Myometrial cell (primary cell): ENCODE measurements at places on chromosomes 2 and 18. TPM values are rescaled to one million over a fixed set of nuclear protein-coding genes. Genes with fewer than 3 reads are reported as not detected.

Gene PTPRN
- total RNA-seq, result 1.2 and 1.7 TPM in 2 replicates

Gene SOX11
- total RNA-seq, result 0.18 and 0.29 TPM in 2 replicates

Gene POTEI
- not detected in 2 replicates for total RNA-seq

Gene LYG2
- total RNA-seq, result not detected in 2 replicates

Gene CD8B
- total RNA-seq, result not detected in 2 replicates

Gene SOWAHC
- 6.1 and 7.1 TPM in 2 replicates for total RNA-seq

Gene UCN
- total RNA-seq, result not detected in 2 replicates

Gene FHOD3
- total RNA-seq, result under 0.01 and 0.29 TPM in 2 replicates

Gene DYSF
- 0.58 TPM in 1 of 2 replicates, not detected in the other for total RNA-seq

Gene SMYD1
- total RNA-seq, result not detected in 2 replicates

Gene FKBP1B
- 8.4 and 11.5 TPM in 2 replicates for total RNA-seq

Gene COBLL1
- 1.4 and 4.1 TPM in 2 replicates for total RNA-seq

Gene RGPD4
- total RNA-seq, result not detected in 2 replicates

Gene KDSR
- 20.8 and 39.5 TPM in 2 replicates for total RNA-seq

Gene IL1R1
- total RNA-seq, result 40.1 and 44.3 TPM in 2 replicates

Gene TMEM247
- total RNA-seq, result not detected in 2 replicates

Gene GCC2
- 5.8 and 12.4 TPM in 2 replicates for total RNA-seq

Gene CNDP1
- total RNA-seq, result not detected in 2 replicates

Gene SERPINB3
- total RNA-seq, result not detected in 2 replicates

Gene GTF2A1L
- 1.4 TPM in 1 of 2 replicates, not detected in the other for total RNA-seq

Gene VAPA
- total RNA-seq, result 122 and 233 TPM in 2 replicates

Gene MOGAT1
- not detected in 2 replicates for total RNA-seq

Gene RAB6C
- not detected in 2 replicates for total RNA-seq

Gene DLGAP1
- total RNA-seq, result under 0.01 TPM in 1 of 2 replicates, not detected in the other

Gene CFC1
- not detected in 2 replicates for total RNA-seq

Gene EHD3
- 19.9 and 23.6 TPM in 2 replicates for total RNA-seq

Gene MBD5
- total RNA-seq, result 13.6 and 17.6 TPM in 2 replicates

Gene ACVR1
- total RNA-seq, result 16.3 and 17.9 TPM in 2 replicates

Gene ANKRD30B
- not detected in 2 replicates for total RNA-seq

Gene MAP3K19
- total RNA-seq, result not detected in 2 replicates

Gene LRRTM4
- total RNA-seq, result not detected in 2 replicates

Gene CHST10
- 11.5 and 13.3 TPM in 2 replicates for total RNA-seq

Gene STPG4
- total RNA-seq, result 1.2 TPM in 1 of 2 replicates, not detected in the other

Gene TTC27
- total RNA-seq, result 19.9 and 25.0 TPM in 2 replicates

Gene NPPC
- total RNA-seq, result 0.58 TPM in 1 of 2 replicates, not detected in the other

Gene PLEKHH2
- total RNA-seq, result 3.7 and 4.8 TPM in 2 replicates

Gene KIAA2012
- total RNA-seq, result not detected in 2 replicates

Gene MC5R
- total RNA-seq, result not detected in 2 replicates

Gene SNED1
- 11.0 and 13.5 TPM in 2 replicates for total RNA-seq

Gene TGFA
- total RNA-seq, result not detected in 2 replicates

Gene DBI
- total RNA-seq, result 245 and 246 TPM in 2 replicates

Gene MYCN
- total RNA-seq, result 1.2 TPM in 1 of 2 replicates, not detected in the other

Gene KLHL30
- total RNA-seq, result not detected in 2 replicates

Gene GALNT13
- total RNA-seq, result 0.18 and 1.7 TPM in 2 replicates

Gene GNAL
- total RNA-seq, result 0.29 TPM in 1 of 2 replicates, not detected in the other

Gene UGT1A10
- total RNA-seq, result not detected in 2 replicates

Gene SNTG2
- total RNA-seq, result not detected in 2 replicates

Gene CNDP2
- 98.0 and 103 TPM in 2 replicates for total RNA-seq

Gene APCDD1
- total RNA-seq, result 0.18 TPM in 1 of 2 replicates, not detected in the other

Gene KLHL14
- total RNA-seq, result not detected in 2 replicates

Gene RAPH1
- 6.6 and 9.4 TPM in 2 replicates for total RNA-seq

Gene CHRNG
- total RNA-seq, result not detected in 2 replicates

Gene SERPINB10
- 0.35 TPM in 1 of 2 replicates, not detected in the other for total RNA-seq

Gene DLX1
- not detected in 2 replicates for total RNA-seq

Gene TTN
- total RNA-seq, result under 0.01 TPM in 2 replicates

Gene HOXD4
- total RNA-seq, result 0.18 and 2.0 TPM in 2 replicates

Gene OR6B3
- not detected in 2 replicates for total RNA-seq

Gene TTR
- not detected in 2 replicates for total RNA-seq
